ENCODE measurements at places on chromosomes 16 and 17.

DNA sequence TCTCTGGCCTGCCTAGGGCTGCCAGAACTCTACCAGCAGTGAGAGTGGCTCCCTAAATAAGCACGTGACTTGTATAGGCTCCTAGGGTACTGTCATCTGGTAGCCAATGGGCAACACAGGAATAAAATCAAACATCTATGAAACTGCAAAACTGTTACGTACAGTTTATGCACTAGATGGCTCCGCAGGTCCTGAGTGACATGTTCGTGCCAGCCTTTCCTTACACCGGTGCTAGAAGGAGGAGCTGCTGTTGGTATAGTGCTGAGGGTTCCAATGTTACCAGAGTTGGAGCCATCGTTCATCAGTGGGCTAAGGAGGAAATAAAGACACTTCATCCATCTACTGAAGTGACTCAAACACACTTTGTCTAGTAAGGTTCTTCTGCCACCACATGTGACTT lies 63.2 kb upstream of the TRAP1 start:
- DNase-seq, result peak; percentile 19

DNA sequence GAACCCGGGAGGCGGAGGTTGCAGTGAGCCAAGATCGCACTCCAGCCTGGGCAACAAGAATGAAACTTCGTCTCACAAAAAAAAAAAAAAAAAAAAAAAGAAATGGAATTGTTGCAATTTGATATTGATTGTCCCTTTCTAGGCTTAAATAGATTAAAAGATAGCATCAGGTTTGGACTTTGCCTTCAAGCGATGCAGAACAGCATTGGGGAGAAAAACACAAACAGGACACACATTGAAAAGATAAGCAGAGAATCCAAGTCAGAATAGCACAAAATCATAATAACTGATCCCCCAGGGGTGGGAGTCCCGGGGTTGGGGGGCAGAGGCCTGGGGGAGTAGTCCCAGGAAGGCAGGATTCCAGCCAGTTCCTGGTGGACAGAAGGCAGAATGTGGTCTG lies 3.9 kb upstream of the CREBBP start:
- DNase-seq, result no peak

DNA sequence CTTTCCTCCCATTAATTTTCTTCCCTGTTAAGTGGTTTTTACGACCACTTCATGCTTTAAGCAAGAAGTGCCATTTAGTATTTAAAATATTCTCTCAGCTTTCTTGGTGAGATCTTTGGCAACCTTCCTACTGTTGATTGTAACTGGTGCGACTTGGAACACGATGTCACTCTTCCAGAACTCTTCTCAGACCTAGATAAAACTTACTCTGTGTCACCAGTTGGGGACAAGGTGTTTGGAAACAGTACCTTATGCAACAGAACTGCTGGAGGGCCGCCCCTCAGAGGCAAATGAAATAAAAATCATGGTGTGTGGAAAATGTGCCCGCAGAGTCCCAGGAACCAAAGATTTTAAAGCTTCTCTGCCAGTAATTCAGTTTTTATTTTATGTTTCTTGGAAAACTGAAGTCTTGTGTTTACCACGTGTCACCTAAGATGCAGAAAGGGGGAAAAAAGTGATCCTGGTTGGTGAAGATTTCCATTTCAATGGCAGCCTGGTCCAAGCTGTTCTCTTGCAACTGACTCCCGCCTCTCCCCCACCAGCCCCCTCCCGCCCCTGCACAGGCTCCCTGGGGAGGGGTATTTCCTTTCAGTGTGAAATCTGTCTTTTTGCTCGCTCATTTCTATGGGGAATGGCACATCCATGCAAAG lies 7.2 kb upstream of the HSD11B2 start:
- DNase-seq, result no peak

GRCh38 chr17:29643817-29644160 lies 21.1 kb upstream of the CORO6 start:
- no peak for DNase-seq

GRCh38 chr16:28495795-28496749 lies 1.6 kb downstream of the APOBR start:
- no peak for DNase-seq

DNA sequence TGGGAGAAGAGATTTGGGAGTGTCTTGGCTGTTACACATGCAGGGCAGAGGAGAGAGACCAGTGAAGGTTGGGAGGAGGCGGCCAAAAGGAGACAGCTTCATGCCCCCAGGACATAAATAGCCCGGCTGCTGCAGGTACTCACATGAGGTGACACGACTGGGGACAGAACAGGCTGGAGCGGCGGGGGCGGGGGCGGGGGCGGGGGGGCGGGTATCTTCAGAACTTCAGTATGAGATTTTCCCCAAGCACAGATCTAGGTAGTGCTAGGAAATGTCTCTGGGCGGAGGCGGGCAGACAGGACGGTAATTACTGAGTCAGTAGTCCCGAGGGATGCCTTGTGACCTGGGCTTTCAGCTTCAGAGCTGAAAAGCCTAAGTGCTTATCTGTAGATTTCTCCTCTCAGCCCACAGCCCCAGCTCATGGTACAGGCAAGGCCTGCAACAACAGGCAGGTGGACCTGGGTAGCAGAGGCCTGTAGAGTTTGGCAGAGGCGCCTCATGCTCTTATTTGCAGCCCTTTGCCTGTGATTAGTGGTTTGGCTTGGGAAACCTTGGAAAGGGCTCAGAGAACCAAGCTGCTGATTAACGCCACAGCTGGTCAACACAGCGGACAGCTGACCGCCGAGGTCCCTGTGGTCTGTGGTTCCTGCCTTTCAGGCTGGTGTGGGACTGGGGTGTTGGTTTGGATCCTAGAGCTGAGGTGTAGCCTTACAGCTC lies 24.5 kb downstream of the UNK start:
- DNase-seq, result no peak

GRCh38 chr17:42333053-42333452 lies 44.8 kb downstream of the STAT5A start:
- no peak for DNase-seq

- no peak for DNase-seq
Measured at GRCh38 chr17:61352408-61352770, 47.3 kb upstream of the TBX2 start.

DNA sequence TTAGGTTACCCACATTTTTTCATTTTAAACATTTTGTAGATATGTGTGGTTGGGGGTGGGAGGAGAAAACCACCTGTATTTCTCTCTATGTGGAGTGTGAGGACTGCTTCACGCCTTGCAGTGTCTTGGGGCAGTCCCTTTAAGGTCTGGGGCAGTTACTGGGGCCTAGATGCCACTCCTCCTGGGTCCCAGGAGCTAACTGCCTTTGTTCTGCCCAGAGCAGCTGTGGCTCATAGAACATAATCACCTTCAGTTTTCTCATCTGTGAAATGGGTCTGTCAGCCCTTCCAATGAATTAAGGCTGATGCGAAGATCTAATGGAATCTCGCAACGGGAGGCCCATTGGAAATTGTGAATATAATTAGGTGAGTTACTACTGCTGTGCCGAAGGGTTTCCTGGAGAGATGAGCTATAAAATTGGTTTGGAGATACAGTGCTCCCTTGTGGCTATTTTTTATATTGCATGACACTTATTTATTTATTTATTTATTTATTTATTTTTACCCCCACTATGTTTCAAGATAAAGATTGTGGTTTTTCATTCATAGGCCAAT lies 22.9 kb downstream of the DHRS7C start:
- DNase-seq, result peak; percentile 13
